CD4-positive, alpha-beta T cell (primary cell): ENCODE measurements at places on chromosomes 5 and 9. TPM values are rescaled to one million over a fixed set of nuclear protein-coding genes. Genes with fewer than 3 reads are reported as not detected.

Gene FRRS1L
- not detected for total RNA-seq

Gene CMYA5
- 0.22 TPM for total RNA-seq

Gene PLPP1
- total RNA-seq = 2.9 TPM

Gene PRELID1
- 35.0 TPM for total RNA-seq

Gene WNT8A
- not detected for total RNA-seq

Gene GLDC
- total RNA-seq = not detected

Gene GABRA1
- total RNA-seq = not detected

Gene CDH6
- total RNA-seq = not detected

Gene GRXCR2
- total RNA-seq = not detected

- no peak for DNase-seq
Observed at GRCh38 chr5:43027054-43027785, 12.9 kb downstream of the ANXA2R start.

GRCh38 chr5:96716716-96717115, 54.5 kb downstream of the CAST start:
- DNase-seq = no peak

- DNase-seq = no peak
Observed at GRCh38 chr5:55151923-55152842, 7.8 kb upstream of the GPX8 start.

DNA sequence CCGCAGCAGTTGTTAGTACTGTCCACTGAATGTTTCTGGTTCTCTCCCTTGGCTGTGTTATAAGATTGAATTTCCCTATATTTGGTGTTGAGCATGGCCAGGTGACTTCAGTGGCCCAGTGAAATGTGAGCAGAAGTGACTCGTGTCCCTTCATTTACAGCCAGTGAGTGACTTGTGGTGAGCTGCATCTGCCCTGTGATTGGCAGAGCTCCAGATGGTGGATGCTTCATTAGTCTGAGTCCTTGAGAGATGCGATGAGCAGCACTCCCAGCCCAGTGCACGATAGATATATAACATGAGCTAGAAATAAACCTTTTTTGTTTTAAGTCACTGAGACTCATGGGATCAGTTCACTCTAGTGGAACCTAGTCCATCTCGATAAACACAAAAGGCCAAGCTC, 19.3 kb downstream of the PCSK5 start:
- DNase-seq = no peak

DNA sequence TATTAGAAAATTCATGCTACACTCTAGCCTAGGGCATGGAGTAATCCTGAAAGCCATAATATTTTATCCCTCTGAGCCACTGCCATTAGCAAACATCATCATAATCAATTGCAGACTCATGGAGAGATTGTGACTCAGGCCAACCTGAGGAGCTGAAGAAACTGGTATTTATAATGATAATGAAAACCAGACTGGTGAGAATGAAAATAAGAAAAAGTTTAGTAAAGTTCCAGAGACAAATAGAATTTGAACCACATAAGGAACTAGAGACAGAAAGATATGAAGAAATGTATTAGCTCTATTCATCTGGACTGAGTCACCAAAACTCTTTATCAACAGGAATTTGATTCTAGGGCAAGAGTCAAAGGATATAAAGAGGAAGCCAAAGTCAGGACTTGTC, 158.7 kb downstream of the DRD1 start:
- DNase-seq = no peak

DNA sequence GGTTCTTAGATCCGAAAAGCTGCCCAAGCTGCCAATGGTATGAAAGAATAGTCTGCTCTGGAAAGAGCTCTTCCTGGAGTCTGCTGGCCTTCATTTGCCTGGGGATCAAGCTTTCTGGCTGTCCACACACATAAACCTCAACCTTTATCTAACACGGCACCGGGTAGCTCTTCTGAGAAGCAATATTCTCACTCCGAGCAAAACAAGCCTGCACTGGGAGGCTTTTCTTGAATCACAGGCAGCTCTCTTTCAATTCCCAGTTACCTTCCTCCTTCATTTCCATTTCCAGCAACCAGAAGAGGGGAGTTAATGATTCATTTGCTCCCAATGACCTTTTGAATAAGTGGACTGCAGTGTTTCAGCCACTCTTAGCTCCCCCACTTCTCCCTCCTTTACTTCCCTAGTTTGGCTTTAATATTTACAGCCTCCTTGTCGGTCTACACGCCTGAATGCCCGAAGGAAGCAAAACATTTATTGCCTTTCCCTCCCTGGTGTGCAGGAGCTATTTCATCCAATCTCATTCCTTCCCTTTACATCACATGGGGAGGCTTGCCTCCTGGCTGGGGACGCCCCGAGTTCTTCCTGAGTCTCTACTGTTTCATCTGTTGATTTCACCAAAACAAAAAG, 187.1 kb downstream of the ARHGEF28 start:
- DNase-seq = no peak

DNA sequence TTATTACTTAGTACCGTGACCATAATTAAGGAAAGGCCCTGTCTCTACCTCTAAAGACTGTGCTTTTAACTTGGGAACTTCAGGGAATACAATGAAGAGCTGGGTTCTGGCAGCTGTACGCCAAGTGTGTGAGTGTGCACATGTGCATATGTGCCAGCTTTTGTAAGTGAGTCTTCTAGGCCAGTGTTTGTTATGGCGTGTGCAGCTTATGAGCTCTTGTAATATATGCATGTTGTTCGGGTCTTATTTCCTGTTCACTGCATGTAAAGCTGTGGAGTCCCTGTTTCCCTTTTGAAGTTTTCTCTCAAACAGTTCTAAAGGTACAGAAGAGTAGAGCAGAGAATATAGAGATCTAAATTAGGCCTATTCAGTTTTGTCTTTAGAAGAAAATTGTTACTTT, 30.5 kb downstream of the TGFBR1 start:
- no peak for DNase-seq

GRCh38 chr9:7976167-7976755, 176.7 kb upstream of the DMAC1 start:
- peak; percentile 91 for DNase-seq

GRCh38 chr5:113187906-113188305, 211.3 kb downstream of the DCP2 start:
- DNase-seq = no peak

DNA sequence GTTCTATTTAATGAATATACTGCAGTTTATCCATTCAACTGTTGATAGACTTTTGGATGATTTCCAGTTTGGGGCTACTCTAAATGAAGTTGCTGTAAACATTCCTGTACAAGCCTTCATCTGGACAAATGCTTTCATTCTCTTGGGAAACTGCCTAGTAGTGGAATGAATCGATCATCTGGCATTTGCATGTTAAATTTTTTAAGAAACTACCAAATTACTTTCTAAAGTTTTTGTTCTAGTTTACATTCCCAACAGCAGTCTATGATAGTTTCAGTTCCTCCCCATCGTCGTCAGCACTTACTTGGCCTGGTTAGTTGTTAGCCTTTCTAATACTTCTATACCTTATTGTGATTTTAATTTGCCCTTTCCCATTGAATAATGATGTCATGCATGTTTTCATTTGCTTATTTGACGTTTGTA, 306.3 kb downstream of the FER start:
- no peak for DNase-seq

DNA sequence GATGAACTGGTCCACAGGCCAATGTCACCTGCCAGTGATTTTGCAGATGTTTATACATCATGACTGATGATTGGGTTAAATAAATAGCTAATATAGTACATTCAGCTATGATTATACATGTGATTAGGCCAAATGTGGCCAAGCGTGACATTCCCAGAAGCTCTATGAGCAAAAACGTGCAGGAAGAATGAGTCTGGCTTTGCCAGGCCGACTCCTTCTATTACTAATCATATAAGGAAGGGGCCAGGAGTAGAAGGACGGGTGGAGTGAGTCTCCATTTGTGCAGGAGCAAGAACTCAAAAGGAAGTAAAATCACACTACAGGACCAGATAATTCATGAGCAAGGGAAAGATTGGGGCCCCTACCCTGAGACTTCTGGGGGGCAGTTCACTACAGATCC, 178.2 kb downstream of the ROR2 start:
- DNase-seq = no peak

GRCh38 chr5:38163636-38164237, 94.6 kb upstream of the EGFLAM start:
- DNase-seq = no peak

DNA sequence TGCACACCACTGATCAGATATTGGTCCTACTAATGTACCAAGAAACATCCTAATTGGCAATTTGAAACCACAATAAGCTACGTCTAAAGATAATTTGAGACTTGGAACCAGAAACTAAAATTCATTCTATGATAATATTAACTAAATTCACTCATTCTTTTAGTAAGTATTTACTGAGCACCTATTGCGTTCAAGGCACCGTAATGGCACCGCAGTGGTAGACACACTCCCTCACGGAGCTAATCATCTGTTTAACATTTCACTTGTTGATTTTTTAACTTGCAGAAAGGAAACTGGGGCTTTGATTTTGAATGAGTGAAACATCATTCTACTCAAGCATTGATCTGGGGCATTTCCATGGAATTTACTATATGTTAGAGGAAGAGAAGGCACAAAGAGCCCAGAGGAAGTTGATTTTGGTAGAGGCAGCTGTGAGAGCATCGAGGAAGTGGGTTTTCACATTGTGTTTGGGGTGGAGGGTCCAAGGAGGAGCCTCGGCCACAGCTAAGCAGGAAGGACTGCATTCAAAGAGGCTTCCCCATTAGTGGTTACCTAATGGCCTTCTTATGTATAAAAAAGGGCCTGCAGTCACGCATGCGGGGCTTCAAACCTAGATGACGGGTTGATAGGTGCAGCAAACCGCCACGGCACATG, 7.1 kb downstream of the RAPGEF1 start:
- peak; percentile 87 for DNase-seq

DNA sequence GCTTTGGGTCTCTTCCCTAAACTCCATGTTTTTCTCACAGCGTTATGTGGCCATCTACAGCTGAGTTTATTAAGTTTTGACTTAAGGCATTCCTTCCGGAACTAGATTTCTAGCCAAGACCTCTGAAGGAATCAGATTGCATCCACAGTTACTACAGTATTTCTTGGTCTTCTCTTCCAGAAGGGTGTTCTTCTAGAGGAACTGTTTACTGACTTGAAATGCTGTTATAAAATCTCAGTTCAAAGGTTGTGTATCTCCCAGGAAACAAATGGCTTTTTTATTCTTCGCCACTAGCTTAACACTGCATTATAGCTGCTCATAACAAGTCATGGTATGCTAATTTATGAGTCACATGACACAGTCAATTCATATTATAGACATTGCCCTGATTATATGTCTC, 55.3 kb upstream of the RAD23B start:
- no peak for DNase-seq

DNA sequence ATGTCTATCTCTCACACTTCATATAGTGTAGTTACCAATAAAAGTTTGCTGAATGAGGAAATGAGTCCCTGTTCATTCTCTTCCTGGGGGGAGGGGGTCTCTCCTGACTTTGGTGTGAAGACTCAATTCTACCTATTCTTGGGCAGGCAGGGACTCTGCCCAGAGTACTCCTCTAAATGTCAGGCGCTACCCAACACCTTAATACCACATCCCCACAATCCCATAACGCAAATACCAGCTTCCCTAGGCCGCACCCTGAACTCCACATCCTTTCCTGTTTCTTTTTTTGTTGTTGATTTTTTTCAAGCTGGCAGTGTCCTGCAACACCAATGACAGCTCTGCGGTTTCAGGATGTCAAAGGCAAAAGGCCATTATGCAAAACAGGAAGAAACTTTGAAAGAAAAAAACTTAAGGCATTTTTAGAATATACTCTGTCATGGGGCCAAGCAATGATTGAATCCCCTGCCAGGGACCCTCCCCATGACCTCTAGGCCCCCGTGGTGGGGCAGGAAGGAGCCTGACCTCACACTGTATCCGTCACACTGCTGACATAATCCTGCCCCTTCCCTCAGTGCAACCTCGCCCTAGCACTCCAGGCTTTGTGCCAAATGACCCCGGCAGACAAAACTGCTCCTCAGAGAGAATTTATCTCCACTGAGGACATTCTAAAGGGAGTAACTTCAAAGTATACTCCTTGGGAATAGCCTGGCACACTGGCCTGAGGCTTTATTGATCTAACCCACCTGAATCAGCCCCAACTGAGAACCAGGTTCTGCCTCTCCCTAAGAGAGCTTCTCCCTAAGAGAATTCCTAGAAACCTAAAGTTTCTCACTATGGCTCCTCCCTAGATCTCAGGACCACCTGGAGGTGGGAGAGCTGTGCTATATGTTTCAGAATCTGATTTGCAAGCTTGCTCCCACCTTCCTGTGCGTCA, 8.0 kb downstream of the B4GALT1 start:
- no peak for DNase-seq

GRCh38 chr5:149794487-149794971, 64.4 kb downstream of the PPARGC1B start:
- DNase-seq = no peak

GRCh38 chr9:136399176-136400037, 563 bp downstream of the SNAPC4 start:
- DNase-seq = peak; percentile 18

- DNase-seq = no peak
Observed at GRCh38 chr5:89036704-89037489, 153.9 kb upstream of the MEF2C start.

- DNase-seq = no peak
Observed at GRCh38 chr9:130639124-130639765, 25.1 kb upstream of the PRDM12 start.

DNA sequence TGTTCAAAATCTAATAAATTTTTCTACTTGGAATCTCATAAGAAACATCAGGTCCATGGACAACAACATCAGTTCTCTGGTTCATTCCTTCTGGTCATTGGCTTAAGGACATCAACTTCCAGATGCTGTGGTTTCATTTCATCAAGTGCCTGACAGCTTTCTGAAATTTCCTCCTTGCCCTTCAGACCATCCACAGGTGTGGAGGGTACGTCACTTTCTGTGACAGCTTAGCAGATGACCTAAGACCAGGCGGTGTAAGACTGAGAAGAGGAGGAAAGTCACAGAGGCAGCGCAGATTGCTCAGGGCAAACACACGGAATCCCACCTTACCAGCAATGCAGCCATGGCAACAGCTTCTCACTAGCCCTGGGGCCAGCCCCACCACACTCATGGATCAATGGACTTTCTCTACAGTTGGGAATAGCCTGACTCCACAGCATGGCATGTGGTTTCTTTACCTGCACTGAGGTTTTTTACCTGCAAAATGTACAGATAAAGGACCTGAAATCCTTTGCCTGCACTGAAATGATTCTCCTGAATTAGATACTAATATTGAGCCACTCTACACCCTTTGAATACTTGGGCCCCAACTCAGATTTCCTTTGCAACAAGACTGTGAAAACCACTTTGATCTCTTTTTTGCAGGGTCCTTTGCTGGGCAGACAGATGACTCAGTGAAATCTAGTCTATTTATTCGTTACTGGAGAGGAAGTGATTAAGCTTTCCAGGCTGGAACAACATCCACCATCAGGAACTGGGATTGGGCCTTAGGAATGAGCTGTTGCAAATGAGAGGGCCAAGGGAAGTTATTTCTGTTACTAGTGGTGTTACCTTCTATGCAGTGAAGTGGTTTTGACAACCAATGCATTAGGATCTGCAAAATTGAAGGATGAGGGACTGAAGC, 26.9 kb downstream of the TICAM2 start:
- DNase-seq = no peak

DNA sequence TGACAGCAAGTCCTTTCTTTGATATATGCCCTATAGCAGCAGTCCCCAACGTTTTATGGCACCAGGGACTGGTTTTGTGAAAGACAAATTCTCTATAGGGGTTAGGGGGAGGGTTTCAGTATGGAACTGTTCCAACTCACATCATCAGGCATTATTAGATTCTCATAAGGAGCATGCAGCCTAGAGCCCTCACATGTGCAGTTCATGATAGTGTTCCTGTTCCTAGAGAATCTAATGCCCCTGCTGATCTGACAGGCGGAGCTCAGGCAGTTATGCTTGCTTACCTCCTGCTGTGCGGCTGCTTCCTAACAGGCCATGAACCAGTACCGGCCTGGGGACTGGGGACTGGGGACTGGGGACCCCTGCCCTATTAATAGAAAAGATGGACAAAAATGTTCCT, 2.7 kb upstream of the RAPGEF6 start:
- DNase-seq = no peak
